Right renal pelvis (tissue), 4 donors: ENCODE measurements at places on chromosomes 3 and 15. TPM values are rescaled to one million over a fixed set of nuclear protein-coding genes. Genes with fewer than 3 reads are reported as not detected.

The TSEN2 gene
- polyA plus RNA-seq = 21.2 TPM

The ANKRD28 gene
- polyA plus RNA-seq = 46.5 TPM

GRCh38 chr3:188330138-188330537 is 176.2 kb downstream of the LPP start:
- no peak for DNase-seq

- DNase-seq = no peak
These were observed 9.4 kb upstream of the KIF7 start for GRCh38 chr15:89664441-89665350.

DNA sequence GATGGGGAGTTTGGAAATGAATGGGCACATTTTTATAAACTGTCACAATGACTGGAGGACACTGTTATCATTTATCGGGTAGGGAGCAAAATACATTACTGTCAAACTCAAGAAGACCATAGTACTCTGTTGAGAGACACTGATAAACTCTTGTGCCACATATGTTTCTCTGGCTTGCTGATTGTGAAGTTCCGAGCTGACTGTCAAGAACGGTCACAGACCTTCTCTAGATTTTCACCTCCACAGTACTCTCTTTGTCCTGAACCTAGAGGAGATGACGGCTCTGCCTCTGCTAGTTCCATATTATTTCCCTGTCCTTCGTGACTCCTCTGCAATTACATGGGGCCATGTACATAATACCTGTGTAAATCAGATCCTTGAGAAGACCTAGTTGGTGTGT is 451.9 kb downstream of the LPP start:
- DNase-seq = no peak
